Purkinje cell (primary cell): ENCODE measurements at places on chromosomes 1 and 21. TPM values are rescaled to one million over a fixed set of nuclear protein-coding genes. Genes with fewer than 3 reads are reported as not detected.

Gene LPAR3
- not detected in 2 replicates for polyA plus RNA-seq

Gene DENND4B
- 4.2 and 4.7 TPM in 2 replicates for polyA plus RNA-seq

Gene RPL5
- polyA plus RNA-seq, result 732 and 816 TPM in 2 replicates

Gene TPTE
- not detected in 2 replicates for polyA plus RNA-seq

Gene LMX1A
- polyA plus RNA-seq, result not detected in 2 replicates

Gene LAMC1
- polyA plus RNA-seq, result 2.0 and 11.3 TPM in 2 replicates

Gene IGSF21
- 43.3 and 45.7 TPM in 2 replicates for polyA plus RNA-seq

Gene MAP1LC3C
- polyA plus RNA-seq, result not detected in 2 replicates

Gene GJB4
- polyA plus RNA-seq, result not detected in 2 replicates

Gene FAM72A
- 1.7 and 3.9 TPM in 2 replicates for polyA plus RNA-seq

Gene GFI1
- polyA plus RNA-seq, result not detected in 2 replicates

Gene ANXA9
- polyA plus RNA-seq, result not detected in 2 replicates

Gene CDA
- polyA plus RNA-seq, result 0.98 and 7.1 TPM in 2 replicates

Gene DDR2
- 1.1 TPM in 2 replicates for polyA plus RNA-seq

Gene CD2
- not detected in 2 replicates for polyA plus RNA-seq

Gene NGF
- polyA plus RNA-seq, result 0.62 TPM in 1 of 2 replicates, not detected in the other

Gene SLC6A9
- 1.5 and 1.6 TPM in 2 replicates for polyA plus RNA-seq

Gene DIRAS3
- polyA plus RNA-seq, result 0.60 TPM in 1 of 2 replicates, not detected in the other

Gene IGFN1
- 0.11 TPM in 1 of 2 replicates, not detected in the other for polyA plus RNA-seq

Gene NR5A2
- polyA plus RNA-seq, result 0.23 and 0.39 TPM in 2 replicates

Gene KCNA3
- polyA plus RNA-seq, result not detected in 2 replicates

Gene TMEM240
- polyA plus RNA-seq, result not detected in 2 replicates
